ENCODE measurements at places on chromosomes 4 and X.

- no peak for DNase-seq
Observed at GRCh38 chrX:23919706-23920320, 12.0 kb downstream of the CXorf58 start.

DNA sequence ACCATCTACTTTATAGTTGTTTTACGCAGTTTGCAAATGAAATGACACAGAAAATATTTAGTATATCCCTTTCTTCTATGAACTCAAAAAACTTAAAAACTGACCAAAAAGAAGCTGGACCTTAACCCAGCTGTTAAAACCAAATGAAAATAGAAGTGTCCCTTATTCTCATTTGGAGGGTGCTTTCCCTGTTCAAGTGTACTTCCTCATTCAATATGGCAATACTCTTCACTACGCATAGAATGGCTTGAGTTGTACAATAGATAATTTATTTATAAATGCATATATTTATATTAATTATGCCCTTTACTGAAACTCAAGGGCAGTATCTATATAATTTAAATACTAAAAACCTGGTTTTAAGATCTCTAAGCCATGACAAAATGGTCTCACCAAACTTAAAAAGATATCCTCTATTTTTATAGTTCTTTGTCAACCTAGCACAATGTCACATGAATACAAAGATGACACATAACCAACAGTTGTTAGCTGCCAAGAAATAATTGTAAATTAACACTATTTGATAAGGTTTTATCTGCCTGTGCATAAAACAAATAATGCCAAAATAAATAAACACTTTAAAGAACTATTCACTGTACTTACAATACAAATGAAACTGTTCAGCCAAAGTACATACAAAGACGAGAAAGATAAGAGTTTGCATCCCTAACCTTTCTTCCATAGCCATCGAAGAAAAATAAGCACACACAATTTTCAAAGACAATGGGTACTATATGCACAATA, 25.2 kb downstream of the YTHDC1 start:
- no peak for DNase-seq

GRCh38 chrX:134806707-134807038, 148.4 kb upstream of the PLAC1 start:
- DNase-seq, result no peak

DNA sequence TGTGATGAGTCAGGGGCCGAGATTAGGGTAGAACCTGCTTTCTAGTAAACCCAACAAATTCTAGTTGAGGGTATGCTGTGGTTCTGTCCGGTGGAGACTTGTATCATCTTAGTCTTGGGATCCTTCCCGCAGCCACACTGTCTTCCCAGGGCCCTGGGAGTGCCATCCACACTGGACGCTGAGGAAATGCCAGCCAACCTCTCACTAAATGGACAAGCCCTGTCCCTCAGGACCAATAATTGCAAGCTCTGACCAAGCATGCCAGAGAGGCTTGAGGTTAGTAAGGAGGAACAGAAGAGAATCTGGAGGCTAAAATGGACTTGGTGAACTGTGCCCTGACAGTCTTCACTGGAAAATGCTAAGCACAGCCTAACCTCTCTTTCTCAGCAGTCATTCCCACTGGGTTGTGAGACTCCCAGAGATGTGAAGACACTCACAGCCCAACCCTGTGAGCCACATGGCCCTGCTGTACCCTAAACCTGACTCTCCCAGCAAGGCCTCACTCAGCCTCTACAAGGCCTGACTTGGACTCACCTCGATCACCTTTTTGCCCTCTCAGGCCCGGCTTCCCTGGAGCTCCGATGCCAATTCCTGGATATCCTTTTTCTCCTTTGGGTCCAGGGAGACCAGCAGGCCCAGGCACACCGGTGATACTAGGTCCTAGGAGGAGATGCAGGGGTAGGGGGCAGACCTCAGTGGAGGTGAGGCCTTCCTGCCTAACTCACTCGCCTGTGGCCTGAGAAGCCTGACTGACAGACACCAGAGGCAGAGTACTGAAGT, 77.6 kb downstream of the ATG4A start:
- DNase-seq, result no peak

DNA sequence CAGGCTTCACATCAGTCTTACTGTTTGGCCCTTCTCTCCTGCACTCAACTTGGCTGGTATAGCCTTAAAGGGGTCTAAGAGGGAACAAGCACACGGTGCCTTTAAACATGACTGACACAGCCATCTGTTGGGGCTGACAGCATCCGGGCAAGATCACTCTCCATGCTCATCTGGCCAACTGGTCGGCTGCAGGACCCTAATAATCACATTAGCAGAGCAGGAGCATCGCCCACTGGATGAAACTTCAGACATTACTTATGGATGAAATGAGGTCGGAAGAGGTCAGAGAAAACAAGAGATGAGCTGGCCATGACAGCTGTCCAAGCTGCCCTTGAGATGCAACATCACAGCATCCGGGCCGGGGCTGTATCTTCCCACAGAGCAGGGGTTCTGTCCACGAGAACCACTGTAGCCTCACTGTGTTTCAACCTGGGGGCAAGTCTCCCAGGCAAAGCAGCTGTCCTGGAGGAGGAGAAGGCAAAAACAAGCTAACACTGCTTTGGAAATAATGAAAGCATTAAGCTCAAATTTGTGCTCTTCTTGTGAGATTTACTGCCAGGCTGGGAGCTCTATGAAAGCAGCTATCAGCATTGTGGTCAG, 94.4 kb upstream of the TTC29 start:
- no peak for DNase-seq

Measured in H1 (cell line).